Fibroblast of lung (primary cell): ENCODE measurements at places on chromosomes 11 and 22.

GRCh38 chr11:57085611-57086010, 96.1 kb upstream of the LRRC55 start:
- DNase-seq = peak; percentile 3

DNA sequence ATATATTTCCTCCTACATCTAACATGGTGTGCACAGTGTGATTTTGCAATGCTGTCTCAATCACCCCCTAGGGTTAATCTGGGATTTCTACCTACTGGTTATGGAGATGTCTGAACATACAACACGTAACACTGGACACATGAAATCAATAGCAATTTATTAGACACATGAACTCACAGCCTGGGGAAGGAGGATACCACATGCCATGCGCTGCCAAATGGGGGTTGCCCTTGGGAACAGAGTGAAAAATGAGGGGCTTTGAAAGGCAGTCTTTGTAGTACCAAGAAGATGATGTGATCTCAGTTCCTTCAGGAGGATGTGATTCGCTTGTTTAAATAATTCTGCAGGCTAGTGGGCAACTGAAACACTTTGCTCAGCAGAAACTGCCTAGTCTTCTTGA, 253.6 kb upstream of the LRRC4C start:
- DNase-seq = no peak

- no peak for DNase-seq
These were observed 23.0 kb downstream of the MYBPC3 start for GRCh38 chr11:47329431-47329986.

DNA sequence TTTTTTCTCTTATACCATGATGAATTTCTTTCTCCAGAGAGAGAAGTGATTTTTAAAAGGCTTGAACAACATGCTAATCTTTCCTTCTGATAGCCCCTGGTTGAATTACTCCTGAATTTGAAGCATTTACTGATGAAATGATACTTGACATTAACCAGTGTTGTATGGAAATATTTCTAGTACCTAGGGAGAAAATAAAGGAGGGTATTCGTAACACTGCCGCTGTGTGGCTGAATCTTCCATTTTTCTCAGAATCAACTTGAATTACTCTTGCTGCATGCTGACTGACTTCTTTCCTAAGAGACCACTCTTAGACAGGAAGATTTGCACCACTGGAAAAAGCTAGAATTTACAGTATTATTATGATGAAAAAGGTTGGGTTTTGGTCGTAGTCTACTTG, 118.3 kb downstream of the FAT3 start:
- DNase-seq = no peak

DNA sequence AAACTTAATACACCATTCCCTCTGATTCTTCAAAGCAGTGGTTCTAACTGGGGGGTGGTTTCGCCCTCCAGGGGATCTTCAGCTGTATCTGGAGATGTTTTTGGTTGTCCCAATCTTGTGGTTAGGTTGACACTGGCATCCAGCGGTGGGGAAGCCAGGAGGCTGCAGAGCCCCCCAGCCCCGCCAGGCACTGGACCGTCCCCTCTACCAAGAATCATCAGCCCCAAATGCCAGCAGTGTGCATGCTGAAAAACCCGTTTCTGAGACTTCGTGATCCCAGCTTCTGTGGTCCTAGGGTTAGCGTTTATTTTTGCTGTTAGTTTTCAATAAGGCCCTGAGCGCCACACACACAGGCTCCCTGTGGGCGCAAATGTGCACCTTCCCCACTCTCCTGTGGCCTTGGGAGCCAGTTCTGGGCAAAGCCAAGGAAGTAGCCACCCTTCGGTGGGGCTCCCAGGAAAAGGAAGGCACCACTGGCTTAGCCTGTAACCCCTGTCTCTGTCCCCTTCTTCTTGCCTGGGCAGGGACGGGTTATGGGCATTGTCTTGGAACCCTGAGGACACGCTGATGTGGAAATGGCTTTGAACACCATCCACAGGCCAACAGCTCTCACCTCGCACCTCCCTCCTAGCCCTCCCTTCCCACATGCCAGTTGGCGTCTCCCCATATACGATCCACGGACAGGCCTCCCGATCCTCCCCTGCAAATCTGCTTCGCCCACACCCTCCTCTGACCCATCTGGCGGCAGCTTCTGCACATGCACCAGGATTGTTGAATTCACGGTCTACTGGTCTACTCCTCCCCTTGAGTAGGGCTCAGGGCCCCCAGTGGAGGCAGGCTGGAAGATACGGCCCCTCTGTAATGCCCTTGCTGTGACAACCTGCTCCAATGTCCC, 71.4 kb upstream of the CCND1 start:
- no peak for DNase-seq

DNA sequence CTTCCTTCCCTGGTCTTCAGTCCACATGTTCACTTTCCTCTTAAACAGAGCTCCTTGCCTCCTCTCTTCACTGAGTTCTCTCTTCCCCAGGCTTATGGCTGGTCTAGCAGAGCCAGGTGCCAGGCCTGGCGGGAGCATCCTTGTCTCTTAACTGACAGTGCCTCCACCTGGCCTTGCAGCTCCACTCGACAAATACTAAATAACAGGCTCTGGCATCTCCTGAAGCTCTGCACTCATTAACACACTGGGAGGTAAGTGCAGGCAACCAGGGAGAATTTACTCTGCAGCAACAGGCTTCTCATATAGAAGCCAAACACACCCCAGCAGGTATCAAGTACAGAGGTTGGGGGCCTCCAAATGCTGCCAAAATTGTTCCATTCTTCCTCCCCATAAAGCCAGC, 438.1 kb downstream of the SOX6 start:
- DNase-seq = no peak

- DNase-seq = peak; percentile 51
These were observed 15.0 kb upstream of the SORL1 start for GRCh38 chr11:121437018-121437685.
